Stimulated activated naive CD8-positive, alpha-beta T cell treated with anti-CD3 and anti-CD28 coated beads, Interleukin-15, amount 100 ng/mL, for 72 hours (primary cell): ENCODE measurements at places on chromosomes 12 and 14.

- DNase-seq = no peak
Measured at GRCh38 chr14:39957987-39958386, 525.8 kb upstream of the FBXO33 start.

DNA sequence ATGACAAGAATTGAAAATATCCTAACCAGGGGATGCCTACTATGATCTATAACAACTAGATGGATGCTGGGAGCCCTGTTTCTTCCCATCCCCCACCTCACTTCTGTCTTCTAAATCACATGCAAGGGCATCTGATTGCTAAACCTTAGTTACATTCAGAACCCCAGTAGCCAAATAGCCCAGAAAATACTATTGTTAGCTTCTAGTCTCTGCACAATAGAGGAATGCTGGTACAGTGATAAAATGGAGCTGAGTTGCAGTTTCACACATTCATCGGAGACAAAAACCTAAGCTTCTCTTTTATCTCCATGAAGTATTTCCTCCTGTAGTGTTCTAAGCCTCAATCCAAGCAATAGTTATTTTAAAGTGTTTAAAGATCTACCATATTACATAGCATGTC lies 942.9 kb downstream of the RPS29 start:
- DNase-seq = no peak

DNA sequence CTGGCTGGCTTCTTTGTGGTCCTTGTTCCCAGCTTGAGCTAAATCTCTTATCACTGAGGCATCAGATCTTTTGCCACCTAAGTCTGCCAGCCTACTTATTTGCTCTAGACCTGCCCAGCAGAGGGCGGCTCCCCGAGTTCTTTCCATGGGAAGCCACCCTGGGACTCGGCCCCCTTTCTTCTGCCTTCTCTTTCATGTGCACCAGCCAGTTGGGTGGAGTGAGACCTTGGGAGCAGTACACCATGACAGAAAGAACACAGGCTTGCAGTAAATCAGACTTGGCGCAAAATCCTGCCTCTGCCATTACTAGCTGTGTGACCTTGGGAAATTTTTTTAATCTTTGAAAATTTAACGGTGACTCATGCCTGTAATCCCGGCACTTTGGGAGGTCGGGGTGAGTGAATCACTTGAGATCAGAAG lies 7.4 kb downstream of the SMAGP start:
- peak; percentile 46 for DNase-seq

DNA sequence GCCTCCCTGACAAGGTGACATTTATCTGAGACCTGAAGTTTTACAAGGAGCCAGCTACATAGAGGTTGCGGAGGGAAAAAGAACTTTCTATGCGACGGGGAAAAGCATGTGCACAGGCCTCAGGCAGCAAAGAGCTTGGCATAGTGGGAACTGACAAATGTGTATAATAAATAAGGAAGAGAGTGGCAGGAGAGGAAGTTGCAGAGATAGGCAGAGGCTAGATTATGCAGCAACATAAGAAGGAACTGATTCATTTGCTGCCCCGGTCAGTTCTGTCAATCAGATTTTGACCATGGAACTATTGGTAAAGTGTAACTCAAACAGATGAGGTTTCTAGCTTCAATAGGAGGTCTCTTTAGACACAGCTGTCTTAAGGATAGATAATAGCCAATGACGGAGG lies 33.7 kb upstream of the RIC8B start:
- DNase-seq = no peak

DNA sequence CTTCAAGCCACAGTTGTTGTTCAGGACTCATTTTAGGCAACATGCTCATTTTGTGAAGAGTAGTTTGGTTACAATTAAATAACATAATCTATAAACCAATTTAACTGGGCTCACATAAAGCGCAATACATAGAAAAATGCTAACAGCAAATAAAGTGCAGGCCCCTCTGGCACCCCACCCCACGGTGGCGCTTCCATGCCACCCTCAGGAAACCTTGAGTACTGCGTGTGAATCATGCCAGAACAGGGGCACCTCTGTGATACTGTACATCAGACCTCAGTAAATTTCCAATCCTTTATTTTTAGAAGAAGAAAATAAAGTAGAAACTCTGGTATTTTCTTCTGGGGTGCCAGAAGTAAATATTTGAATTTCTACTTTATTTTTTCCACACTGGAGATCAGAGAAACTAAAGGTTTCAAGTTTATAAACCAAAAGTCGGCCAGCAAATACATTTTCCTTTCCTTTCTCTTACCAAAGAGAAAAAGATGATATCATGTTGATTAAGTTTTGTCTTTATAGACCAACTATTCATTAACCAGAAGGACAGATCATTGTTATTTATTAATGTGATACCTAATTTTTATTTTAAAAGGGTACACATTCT lies 316.8 kb downstream of the PAWR start:
- DNase-seq = no peak

DNA sequence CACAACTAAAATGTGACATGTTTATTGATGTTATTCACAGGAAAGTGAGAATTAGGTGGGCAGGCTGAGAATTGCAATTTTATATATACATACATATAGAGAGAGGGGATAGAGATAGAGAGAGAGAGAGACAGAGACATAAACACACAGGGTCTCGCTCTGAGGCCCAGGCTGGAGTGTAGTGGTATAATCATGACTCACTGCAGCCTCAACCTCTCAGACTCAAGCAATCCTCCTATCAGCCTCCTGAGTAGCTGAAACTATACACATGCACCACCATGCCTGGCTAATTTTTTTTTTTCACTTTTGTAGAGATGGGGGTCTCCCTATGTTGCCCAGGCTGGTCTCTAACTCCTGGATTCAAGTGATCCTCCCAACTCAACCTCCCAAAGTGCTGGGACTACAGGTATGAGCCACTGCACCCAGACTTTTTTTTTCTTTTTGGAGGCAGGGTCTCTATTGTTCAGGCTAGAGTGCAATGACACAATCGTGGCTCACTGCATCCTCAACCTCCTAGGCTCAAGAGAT lies 49.1 kb downstream of the R3HDM2 start:
- no peak for DNase-seq

GRCh38 chr12:52517888-52518287 lies 2.3 kb downstream of the KRT5 start:
- no peak for DNase-seq

GRCh38 chr14:87971010-87971409 lies 22.0 kb downstream of the GALC start:
- DNase-seq = no peak

DNA sequence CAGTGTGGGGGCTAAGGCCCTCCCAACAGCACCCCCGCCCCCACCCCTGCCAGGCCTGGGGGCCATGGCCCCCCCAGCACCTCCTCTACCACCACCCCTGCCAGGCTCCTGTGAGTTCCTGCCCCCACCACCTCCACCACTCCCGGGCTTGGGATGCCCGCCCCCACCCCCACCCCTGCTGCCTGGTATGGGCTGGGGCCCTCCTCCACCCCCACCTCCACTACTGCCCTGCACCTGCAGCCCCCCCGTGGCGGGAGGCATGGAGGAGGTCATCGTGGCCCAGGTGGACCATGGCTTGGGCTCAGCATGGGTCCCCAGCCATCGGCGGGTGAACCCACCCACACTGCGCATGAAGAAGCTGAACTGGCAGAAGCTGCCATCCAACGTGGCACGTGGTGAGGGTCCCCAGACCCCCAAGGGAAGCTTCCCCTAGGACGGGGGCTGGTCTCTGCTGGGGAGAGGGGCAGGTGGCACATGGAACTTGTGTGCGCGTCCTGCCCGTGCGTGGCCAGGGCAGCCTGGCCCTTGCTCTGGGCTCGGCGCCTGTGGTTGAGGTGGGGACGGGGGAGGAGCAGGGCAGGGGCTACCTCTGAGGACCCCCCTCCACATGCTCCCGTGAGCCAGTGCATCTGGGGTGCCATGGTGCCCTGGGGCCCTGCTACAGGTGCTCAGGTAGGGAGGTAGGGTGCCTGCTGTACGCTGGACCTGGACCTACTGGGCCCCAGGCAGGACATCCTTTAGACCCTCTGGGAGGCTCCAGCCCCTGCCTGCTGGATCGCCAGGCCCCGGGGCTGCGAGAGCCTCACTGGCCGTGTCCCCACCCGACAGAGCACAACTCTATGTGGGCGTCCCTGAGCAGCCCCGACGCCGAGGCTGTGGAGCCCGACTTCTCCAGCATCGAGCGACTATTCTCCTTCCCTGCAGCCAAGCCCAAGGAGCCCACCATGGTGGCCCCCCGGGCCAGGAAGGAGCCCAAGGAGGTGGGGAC lies 16.1 kb upstream of the ADSS1 start:
- DNase-seq = no peak

DNA sequence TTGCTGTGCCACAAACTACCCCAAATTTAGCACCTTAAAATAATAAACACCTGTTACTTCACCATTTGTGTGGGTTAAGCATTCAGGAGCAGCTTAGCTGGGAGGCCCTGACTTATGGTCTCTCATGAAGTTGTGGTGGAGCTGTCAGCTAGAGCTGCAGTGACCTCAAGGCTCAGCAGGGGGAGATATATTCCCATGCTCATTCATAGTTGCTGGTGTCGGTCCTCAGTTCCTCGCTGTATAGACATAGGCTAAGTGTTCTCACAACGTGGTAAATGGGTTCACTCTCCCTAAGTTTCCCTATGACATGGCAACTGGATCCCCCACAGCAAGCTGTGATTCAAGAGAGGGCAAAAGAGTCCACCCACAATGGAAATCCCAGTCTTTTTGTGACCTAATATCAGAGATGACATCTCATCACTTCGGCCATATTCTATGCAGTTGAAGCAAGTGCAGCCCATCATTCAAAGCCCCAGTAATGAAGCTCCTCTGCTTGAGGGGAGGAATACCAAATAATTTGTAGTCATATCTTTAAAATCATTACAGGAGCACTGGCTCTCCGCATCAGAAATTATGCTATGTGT lies 41.1 kb downstream of the PRB3 start:
- peak; percentile 42 for DNase-seq
